ENCODE measurements at places on chromosomes 5 and 9.

- DNase-seq: no peak
Measured at GRCh38 chr5:112445626-112446350, 26.7 kb upstream of the EPB41L4A start.

DNA sequence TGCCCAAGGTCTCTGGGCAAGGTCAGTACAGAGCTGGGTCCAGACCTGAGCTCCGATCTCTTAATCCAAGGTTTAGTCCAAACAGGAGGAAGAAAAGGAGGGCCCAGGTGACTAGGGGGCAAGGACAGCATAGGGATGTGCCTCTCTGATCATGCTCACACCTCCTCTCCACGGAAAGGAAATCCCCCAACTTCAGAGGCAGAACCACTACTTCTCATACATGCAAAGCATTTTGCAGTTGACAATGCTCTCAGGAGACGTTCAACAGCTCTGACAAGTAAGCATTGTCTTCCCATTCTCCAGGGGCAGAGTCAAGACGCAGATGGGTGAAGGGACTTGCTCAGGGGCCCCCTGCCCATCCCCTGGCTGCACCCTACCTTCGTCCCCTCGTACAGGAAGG is 8.7 kb upstream of the CORO2A start:
- DNase-seq: no peak

DNA sequence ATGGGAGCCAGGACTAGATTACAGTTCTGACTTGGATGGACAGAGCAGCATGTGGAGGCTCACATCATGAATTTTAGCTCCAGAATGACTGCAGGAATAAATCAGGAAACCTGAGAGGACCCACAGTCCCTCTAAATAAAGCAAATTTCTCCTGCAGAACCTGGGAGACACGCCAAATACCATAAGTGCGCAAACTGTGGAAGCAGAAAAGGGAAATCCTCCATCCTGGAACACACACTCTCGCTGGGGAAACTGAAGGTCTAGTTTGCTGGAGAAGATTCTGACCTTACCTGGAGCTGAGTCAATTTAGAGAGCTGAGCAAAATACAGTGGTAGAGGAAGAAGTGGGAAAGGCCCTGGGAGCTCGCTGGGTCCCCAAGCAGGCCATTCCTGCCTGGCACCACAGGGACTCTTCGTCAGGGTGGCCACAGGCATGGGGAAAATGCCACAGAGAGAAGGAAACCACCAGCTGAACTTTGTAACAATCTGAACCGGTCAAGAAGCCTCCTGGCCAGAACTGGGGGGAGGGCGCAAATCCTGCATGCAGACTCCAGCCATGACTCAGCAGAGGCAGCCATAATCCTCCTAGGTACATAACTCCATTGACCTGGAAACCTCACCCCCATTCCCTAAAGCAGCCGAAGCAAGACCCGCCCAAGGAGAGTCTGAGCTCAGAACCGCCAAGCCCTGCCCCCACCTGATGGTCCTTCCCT is 390.9 kb downstream of the LRRC70 start:
- no peak for DNase-seq

DNA sequence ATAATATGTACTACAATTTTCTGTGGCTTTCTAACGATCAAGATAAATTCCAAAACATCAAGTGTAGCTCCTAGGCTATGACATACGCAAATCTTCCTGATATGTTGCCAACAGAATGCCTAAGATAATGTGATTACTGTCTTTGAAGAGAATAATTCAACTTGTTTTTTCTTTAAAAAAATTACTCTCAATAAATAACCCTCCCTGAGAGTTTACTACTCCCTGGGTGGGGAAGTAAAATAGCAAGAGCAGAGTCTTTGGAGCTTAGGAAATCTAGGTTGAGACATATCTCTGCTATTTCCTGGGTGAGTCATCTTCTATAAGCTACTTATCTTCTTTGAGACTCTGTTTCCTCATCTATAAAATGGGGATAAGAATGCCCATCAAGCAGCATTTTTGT is 201.2 kb downstream of the ACTL7B start:
- no peak for DNase-seq

GRCh38 chr5:64625678-64626077 is 64.6 kb upstream of the SHISAL2B start:
- no peak for DNase-seq

GRCh38 chr9:19937121-19937520 is 148.3 kb upstream of the SLC24A2 start:
- DNase-seq: no peak

DNA sequence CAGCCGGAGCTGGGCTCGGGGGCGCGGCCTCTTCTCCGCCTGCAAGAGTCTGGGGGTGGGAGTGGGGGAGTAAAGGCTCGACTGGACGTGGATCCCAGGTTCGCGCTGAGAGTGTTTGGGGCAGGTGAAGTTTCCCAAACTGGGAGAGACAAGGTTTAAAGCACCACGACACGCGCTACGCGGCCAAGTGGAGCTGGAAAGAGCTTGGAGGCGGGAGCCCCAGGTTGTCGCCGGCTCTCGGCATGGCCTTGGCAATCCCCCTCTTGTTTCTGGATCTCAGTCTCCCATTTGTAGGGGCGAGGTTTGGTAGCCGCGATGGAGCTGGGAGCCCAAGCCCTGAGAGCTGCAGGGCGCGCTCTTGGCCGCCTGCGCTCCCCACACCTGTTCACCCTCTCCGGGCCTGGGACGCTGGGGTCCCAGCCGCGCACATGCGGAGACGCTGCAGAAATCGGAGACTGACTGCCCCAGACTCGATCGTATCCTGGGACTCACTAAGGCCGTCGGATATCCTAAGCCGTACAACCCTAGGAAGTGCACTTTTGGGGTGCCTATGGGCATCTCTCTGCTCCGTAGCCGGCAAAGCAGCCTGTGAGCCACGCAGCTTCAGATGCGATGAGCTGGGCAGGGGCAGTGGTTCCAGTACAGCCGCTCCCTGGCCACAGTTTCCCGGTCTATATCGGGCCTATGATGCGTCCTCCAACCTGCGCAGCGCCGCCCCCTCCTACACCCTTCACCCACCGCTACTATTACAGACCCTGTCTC is 937 bp downstream of the TMOD1 start:
- DNase-seq: no peak

- no peak for DNase-seq
Measured at GRCh38 chr5:6902597-6902996, 189.4 kb downstream of the TENT4A start.

DNA sequence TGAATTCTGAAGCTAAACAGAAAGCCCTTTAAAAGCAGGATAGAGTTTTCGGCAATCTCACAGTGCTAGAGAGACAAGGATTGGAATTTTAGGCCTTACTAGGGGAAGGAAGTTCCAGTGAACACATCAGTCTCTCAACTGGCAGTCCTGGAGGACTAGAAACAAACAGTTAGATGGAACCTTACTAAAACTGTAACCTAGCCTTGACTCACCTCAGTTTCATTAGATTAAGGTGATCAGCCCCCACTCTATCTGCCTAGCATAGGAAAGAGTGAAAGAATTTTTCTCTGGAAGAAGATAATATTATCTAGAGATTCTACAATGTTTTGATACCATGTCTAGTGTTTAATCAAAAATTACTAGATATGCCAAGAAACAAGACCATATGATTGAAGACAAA is 25.8 kb upstream of the SMIM23 start:
- no peak for DNase-seq

DNA sequence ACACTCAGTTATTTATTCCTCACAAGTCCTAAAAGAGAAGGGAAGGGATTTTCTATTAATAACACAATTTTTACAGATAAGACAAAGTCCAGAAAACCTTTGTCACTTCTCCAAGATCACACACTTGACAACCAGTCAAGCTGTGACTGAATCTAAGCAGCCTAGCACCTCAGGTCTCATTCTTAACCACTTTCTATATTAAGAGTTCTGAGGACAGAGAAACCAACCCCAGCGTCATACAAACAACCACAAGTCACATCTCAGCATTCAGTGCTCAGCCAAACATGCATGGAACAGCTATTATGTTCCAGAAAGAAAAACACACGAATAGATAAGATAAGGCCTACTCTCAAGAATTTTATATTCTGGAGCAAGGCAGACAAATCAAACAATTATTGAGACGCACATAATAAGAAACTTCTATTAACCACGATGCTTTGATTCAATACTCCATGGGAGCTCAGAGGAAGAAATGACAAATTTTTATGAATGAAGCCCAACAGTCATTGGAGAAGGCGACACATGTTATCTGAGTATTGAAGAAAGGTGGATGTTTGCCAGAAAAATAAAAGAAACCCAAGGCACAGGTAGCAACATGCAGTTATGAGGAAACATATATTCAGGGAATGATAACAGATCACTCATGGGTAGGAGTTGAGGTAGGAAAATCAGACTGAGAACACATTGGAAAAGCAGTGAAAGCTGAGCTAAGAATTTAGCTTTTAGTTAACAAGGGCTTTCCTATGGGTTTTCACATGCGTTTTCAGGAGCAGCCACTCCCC is 113.1 kb downstream of the HTR4 start:
- DNase-seq: no peak

- DNase-seq: no peak
Measured at GRCh38 chr5:174844971-174845370, 120.6 kb downstream of the MSX2 start.

- no peak for DNase-seq
Measured at GRCh38 chr5:52560366-52560765, 227.3 kb upstream of the ITGA1 start.

DNA sequence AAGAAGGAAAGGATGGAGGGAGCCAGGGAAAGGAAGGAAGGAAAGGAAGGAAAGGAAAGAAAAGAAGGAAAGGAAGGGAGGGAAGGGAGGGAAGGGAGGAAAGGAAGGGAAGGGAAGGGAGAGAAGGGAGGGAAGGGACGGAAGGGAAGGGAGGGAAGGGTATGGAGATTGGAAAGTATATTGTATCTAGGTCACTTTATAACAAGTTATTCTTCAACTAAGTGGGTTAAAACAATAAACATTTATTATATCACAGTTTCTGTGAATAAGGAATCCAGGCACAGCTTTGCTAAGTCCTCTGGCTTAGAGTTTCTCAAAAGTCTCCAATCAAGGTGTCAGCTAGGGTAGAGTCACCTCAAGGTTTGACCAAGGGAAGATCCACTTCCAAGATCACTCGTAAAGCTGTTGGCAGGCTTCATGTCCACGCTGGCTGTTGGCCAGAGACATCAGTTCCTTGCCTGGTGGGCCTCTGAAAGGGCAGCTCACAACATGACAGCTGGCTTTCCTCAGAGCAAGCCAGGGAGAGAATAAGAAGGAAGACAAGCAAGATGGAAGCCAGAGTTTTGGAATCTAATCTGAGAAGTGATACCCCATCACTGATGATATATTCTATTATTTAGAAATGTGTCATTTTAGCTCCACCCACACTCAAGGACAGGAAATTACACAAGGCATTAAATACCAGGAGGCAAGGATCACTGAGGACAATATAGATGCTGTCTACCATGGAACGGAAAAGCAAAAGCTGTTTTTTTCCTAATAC is 105.1 kb downstream of the DEPDC1B start:
- no peak for DNase-seq

DNA sequence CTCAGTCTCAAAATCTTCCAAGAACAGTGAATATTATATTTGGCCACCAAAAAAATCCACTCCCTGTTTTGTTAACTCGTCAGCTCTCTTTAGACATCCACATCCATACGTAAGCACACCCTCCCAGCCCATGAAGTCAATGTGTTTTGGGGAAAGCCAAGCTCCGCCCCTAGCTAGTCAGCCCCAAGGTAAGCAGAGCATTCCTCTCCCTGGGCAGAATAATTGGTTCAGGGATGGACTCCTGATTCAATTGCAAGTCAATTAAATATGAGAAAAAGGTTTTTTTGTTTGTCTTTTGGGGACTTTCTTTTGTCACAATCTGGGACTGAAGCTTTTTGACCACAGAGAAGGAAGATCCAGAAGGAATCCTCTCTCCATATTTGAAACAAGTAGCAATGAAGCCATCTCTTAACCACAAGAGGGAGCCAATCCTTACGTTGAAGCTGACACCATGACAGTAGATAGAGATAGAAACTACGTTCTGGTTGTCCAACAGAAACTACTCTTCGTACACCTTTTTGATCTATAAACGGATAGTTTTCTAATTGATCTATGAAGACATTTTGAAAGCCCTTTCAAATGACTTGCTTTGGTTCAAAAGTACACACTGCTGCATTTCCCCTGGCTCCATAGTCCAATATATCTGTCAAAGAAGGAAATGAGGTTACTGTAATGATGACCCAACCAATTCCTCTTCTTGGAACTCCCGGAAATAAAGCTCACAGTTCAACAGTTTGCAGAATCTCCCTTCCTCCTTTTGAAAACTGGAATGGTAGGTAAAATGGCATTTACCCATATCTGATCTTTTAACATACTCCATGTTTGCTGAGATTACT is 166.4 kb downstream of the TLE1 start:
- DNase-seq: no peak

GRCh38 chr9:75013735-75014134 is 14.4 kb downstream of the CARNMT1 start:
- DNase-seq: no peak

- peak; percentile 75 for DNase-seq
Measured at GRCh38 chr5:10695055-10695649, 65.9 kb downstream of the DAP start.

- no peak for DNase-seq
Measured at GRCh38 chr5:67173959-67174358, 22.6 kb downstream of the CD180 start.

GRCh38 chr5:172956936-172957335 is 2.3 kb upstream of the RPL26L1 start:
- no peak for DNase-seq

DNA sequence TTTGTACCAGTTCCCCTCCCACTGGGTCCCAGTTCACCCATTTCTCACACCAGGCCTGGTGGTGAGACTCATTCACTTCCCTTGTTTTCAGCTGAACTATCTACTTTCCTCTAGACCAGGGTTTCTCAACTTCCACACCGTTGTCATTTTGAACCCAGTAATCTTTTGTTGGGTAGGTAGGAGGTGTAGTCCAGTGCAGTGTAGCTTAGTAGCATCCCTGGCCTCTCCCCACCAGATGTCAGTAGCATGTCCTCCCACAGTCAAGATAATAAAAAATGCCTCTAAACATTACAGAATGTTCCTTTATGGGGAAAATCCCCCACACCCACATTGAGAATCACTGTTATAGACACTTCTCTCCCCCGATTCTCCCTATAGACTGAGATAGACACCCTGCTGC is 299.1 kb downstream of the EPB41L4A start:
- DNase-seq: no peak

GRCh38 chr9:118829334-118829733 is 539.9 kb downstream of the BRINP1 start:
- no peak for DNase-seq

- DNase-seq: no peak
Measured at GRCh38 chr5:163938595-163938994, 433.2 kb downstream of the MAT2B start.

DNA sequence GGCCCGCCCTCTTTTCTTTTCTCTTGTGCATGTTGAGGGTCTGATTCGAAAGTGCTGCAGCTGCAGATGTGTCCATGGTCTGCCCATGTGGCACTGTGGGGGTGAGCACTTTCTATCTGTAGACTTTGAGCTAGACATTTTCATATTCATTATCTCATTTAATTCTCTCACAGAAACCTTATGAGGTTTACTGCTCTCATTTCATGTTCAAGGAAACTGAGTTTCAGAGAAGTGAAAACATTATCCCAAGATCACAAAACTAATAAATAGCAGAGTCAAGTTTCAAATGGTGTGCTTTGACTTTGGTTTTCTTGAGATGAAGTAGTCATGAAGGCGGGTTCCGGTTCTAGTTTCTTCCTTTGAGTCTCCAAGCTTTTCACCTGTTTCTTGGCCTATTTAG is 536.5 kb upstream of the ZNF462 start:
- DNase-seq: no peak
